GM23248 (cell line): ENCODE measurements at places on chromosomes 16 and 17. TPM values are rescaled to one million over a fixed set of nuclear protein-coding genes. Genes with fewer than 3 reads are reported as not detected.

Gene TTLL6
- polyA plus RNA-seq = not detected in 2 replicates

Gene CPSF4L
- not detected in 2 replicates for polyA plus RNA-seq

Gene RNF112
- polyA plus RNA-seq = 0.75 and 0.83 TPM in 2 replicates

Gene CD300LB
- polyA plus RNA-seq = not detected in 2 replicates

Gene UBFD1
- 47.7 and 50.2 TPM in 2 replicates for polyA plus RNA-seq

Gene ZNF385C
- polyA plus RNA-seq = not detected in 2 replicates

Gene CTRB2
- polyA plus RNA-seq = not detected in 2 replicates

Gene CDRT15
- polyA plus RNA-seq = not detected in 2 replicates

Gene KRT23
- polyA plus RNA-seq = 0.13 TPM in 1 of 2 replicates, not detected in the other

Gene ACSM5
- polyA plus RNA-seq = not detected in 2 replicates

Gene HOXB5
- polyA plus RNA-seq = 1.3 and 2.0 TPM in 2 replicates

Gene TEKT5
- not detected in 2 replicates for polyA plus RNA-seq

Gene SSTR5
- polyA plus RNA-seq = not detected in 2 replicates

Gene TRAP1
- polyA plus RNA-seq = 56.6 and 57.4 TPM in 2 replicates
